ENCODE measurements at places on chromosomes 16 and 17.
A peak's percentile ranks its signal among the peaks of the same experiment; 100 is the strongest.

- no peak for DNase-seq
These were observed 37.6 kb upstream of the PIRT start for GRCh38 chr17:10875430-10875851.

- no peak for DNase-seq
These were observed 84.1 kb upstream of the CPHXL start for GRCh38 chr16:75810342-75810741.

GRCh38 chr16:75305364-75306098 lies 54.1 kb upstream of the BCAR1 start:
- DNase-seq = no peak

GRCh38 chr17:18217412-18218015 lies 7.9 kb upstream of the LLGL1 start:
- peak; percentile 52 for DNase-seq

- no peak for DNase-seq
These were observed 91.2 kb downstream of the TOX3 start for GRCh38 chr16:52455549-52456277.

DNA sequence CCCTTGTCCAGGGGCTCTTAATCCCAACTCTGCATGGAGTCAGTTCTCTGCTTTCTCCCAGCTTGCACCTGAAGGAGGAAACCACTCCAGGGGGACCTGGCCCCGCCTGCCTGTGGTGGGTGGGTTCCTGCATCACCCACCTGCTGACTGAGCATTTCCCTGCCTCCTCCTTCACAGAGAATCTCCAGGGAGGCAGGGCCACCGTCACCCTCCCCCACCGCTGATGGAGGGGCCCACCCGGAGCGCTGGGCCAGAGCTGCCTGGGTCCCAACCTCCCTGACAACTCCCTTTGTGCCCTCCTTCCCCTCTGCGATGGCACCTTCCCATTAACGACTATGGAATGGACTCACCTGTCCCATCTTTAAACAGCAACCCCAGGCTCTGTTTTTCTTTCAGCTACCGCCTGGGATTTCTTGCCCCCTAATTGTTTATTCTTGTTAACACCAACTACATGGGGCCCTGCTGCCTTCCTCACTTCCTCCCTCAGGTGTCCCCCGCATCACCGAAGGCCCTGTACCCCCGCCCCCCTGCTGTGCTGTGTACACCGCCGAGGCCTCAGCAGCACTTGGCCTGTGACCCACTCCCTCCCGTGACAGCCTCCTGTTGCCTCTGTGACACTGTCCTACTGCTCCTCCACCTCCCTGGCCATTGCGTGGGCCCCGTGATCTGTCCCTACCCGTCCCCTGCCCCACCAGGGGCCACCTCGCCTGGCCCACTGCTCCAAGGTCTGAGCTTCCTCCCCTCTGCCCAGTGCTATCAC lies 842 bp upstream of the TEDC2 start:
- DNase-seq = no peak

GRCh38 chr17:39198186-39198566 lies 707 bp upstream of the CACNB1 start:
- DNase-seq = no peak

- no peak for DNase-seq
These were observed 57.7 kb upstream of the ACSF3 start for GRCh38 chr16:89035669-89036570.

DNA sequence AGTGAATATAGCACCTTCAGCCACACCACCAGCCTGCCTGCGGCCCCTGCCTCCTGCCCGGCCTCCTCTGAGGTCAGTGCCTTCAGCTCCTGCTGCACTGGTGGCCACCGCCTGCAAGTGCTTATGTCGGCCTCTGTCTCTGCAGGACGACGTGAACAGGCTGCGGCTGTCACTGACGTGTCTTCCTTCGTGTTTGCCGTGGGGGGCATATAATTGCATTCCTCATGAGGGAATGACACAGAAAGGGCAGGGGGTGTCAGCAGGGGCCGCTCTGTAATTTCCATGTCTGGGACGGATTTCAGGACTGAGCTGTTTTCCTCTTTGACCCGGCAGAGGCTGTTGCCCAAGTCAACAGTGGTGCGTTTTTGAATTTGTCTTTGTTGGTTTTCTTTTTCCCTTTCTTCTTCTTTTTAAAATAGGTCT lies 28.5 kb downstream of the CMIP start:
- DNase-seq = no peak

DNA sequence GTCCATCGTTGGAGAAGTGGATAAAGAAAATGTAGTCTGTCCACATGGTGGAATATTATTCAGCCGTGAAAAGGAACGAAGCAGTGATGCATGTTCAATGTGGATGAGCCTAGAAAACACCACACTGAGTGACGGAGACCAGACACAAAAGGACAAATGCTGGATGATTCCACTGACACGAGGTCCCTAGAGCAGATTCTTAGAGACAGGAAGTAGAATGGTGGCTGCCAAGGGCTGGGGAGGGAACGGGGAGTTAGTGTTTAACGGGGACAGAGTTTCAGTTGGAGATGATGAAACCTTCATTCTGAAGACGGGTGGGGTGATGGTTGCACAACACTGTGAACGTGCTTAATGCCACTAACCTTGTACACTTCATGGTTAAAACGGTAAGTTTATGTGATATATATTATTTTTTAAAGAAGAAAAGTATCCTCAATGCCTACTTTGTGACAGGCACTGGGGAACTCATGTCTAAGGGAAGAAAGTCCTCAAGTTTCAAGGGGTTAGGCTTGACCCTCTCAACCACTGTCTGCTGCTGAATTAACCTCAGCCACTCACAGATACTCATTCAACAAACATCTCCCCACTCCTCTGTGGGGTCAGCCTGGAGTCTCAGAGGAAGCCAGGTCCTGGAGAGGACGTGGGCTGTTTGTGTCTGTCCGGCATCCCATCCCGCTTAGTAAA lies 17.6 kb downstream of the C16orf74 start:
- DNase-seq = no peak

DNA sequence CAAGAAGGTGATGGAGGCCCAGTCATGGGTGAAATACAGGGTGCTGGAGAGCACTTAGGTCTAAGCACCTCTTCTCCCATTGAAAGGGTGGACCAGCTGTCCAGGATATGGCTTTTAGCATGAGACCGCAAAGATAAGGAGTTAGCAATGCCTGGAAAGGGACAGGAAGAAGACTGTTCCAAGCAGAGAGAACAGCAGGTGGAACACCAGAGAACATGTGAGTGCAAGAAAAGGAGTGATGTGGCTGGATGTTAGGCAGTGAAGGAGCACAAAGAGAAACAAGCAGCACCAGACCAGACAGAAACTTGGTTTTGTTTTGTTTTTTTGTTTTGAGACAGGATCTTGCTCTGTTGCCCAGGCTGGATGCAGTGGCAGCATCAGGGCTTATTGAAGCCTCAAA lies 45.4 kb upstream of the CCL1 start:
- DNase-seq = no peak

DNA sequence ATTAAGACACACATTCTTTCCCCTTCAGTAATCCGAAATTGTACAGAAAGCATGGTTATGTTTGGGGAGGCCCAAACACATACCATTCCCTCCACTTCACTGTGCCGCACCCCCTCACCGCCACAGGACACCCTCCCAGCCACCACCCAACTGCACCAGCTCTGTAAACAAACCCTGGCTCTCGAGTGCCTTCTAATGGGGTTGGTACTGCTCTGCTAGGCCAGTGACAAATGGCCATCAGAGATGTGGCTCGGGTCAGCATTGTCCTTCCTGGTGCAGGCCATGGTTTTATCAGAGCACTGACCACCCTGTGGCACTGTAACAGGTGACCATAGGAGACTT lies 24.0 kb upstream of the SREBF1 start:
- no peak for DNase-seq

DNA sequence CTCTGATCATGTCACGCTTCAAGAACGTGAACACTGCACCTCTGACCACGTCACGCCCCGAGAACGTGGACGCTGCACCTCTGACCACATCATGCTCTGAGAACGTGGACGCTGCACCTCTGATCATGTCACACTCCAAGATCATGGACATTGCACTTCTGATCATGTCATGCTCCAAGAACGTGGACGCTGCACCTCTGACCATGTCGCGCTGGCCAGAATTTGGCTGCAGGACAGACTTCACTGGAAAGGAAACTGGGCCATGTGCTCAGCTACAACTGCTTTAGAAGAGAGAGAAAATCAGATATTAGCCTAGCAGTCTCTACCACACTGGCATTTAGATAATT lies 182.7 kb downstream of the RPTOR start:
- DNase-seq = no peak

- DNase-seq = peak; percentile 61
These were observed 479 bp downstream of the ITGA3 start for GRCh38 chr17:50056217-50056960.

All from naive thymus-derived CD8-positive, alpha-beta T cell (primary cell).